ENCODE measurements at places on chromosomes 2 and 18.

GRCh38 chr2:96325884-96326255 is 753 bp downstream of the ITPRIPL1 start:
- DNase-seq, result peak; percentile 23

DNA sequence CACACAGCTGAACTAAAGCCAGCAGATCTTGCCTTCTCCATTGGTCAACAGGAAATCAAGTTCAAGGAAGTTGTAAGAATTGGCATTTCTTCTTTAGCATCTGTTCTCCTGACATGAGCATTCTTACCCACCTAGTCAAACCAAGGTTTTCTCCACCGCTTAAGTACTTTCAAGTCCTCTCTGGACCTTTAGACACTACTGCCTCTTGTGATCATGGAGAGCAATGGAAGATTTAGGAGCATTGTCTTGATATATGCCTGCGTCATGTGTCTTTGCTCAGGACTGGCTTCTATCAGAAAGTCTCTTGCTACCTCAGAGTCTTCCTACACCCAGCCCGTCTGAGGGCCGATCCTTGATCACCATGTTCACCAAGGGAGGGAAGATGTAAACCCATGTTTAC is 262.2 kb downstream of the PHLPP1 start:
- DNase-seq, result no peak

DNA sequence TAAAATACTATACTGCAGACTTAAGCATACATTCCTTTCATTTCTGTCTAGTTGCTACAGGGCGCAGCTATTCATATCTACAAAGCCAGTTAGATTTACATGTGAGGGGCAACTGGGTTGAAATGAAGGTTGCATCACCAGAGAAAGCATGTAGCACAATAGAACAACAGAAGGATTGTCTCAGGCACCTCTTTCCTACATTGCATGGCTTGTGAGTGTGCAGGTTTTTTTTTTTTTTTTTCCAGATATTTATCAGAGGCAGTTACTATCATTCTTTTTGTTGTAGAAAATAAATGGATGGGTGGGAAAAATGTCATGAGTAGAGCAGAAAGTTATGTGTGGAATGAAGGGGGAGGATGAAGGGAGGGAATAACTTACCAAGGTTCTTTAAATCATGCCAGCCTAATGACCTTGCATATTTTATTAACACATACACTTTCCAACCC is 86.8 kb downstream of the ERBB4 start:
- DNase-seq, result no peak

GRCh38 chr2:51629406-51629805 is 597.5 kb upstream of the NRXN1 start:
- DNase-seq, result no peak

DNA sequence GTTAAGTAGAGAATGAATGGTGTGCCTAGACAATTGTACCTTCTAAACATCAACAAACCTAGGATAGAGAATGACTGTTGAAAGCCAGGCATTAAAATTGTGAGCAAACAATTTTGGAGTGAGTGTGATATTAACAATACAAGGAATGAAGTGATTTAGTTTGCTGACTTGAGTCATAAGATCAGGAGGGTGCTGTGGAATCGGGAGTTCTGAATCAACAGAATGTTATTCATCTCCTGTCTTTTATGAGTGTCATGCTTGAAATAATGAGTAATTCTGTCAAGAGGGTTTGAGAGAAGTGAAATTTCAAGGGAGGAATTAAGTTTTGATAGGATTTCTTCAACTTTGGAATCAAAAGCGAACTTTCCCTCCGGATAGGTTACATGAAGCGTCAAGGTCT is 214.4 kb upstream of the DSEL start:
- no peak for DNase-seq

GRCh38 chr2:54336977-54337255 is 80.9 kb upstream of the TSPYL6 start:
- no peak for DNase-seq

DNA sequence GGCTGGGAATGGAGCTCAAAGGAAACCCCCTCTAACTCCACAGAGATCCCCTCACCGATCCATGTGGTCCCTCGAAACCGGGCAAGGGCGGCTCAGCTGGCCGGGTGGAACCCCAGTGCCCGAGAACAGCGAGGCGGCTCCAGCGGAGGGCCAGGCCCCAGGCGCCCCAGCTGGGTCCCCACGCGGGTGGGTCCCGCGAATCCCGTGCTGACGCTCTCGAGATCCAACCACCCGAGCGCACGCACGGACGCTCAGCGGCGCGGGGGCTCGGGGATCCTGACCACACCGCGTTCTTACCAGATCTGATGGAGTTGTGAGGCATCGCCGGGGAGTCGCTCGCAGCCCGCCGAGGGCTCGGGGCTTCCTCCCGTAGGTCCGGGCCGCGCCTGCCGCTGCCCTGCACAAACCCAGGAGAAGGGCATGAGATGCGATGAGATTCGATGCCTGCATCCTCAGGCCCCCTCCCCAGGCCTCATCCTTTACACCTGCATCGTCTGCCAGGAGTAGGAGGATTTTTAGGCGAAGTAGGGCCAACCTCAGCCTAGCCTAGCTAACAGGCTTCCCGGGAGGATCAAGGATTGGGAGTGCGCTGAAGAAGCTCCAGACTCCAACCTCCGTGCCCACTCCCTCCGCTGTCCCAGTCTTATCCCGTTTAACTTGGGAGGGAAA is 514 bp downstream of the PAX8 start:
- DNase-seq, result no peak

DNA sequence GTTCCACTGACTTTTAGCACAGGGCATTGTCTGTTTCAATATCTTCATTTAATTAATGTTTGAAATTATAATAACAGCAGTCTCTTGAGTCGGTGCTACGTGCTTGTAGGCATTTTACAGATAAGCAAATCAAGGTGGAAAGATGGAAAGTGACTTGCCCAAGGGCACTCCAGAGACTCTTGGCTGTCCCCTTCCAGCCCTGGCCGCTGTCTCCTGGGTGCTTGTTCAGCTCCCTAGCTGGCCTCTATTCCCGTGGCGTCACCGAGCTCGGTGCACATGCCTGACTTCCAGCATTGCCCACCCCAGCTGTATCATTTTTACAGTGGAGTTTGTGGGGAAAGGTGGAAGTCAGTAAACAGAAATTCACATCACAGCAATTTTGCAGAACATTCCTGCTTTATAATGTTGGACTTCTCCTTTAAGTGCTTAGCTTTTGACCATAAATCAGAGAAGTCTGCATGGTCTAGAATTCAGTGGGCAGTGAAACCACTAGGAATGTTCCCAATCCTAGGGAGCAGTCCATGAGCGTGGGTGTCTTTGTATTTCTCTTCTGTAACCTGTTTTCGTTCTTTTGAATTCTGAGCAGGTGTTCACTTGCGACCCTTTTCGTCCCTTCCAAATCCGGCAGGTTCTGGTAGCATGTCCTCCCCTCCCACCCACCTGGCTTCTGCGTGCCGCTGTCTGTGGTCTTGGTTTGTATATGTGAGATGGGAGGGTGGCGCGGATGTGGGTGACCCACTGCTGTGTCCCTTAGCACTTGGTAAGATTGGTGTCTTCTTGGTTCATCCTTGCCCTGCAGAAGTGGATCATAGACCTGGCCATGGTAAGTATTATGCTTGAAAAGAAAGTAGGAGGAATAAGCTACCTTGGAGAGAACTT is 8.4 kb downstream of the SLC66A3 start:
- no peak for DNase-seq

- no peak for DNase-seq
These were observed 1552.9 kb upstream of the SLC39A10 start for GRCh38 chr2:194103941-194104659.

- DNase-seq, result no peak
These were observed 5.3 kb downstream of the SAG start for GRCh38 chr2:233312874-233313273.

DNA sequence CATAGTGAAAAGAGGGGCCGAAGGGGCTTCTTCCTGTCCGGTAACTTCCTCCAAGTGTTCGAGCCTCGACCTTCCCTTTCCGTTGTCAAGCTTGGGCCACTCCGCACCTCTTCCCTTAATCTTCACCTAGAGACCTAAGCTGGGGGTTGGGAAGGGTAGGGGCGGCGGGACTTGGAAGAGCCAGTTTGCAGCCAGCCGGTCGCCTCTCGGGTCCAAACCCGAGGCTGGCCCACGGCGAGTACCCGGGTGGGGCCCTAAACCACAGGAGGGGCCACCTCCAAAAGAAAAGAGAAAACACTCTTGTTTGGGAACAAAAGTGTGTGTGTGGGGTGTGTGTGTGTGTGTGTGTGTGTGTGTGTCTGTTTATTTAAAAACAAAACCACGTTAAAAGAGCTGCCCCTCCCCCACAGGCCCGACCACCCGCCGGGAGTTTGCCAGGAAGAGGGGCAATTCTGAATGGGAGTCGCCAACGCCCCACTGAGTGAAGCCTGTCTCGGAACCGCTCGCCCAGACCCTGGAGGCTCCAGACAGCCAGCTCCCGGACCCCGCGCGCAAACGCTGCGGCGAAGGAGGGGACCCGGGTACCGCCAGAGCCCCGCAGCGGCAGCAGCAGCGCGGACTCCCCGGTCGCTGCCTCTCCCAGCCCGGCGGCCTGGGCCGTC is 488 bp upstream of the RHOB start:
- no peak for DNase-seq

- no peak for DNase-seq
These were observed 85.9 kb downstream of the CERKL start for GRCh38 chr2:181570833-181571661.

DNA sequence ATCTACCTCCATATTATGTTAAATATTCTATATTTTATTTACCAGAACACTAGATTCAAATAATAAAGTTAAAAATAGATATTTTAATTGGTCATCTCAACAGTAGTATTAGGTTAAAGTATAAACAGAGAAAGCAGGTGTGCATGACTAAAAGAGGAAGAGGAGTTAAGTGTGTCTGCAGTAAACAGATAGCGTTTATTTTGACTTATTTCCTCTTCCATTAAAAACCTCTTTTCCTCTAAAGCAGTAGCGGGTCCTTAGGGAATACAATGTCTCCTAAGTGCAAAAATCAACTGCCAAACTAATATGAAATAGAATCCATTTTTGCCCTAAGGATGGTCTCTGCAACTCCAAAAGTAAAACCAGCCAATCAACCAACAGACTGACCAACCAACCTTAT is 27.7 kb downstream of the EIF2AK3 start:
- DNase-seq, result no peak

DNA sequence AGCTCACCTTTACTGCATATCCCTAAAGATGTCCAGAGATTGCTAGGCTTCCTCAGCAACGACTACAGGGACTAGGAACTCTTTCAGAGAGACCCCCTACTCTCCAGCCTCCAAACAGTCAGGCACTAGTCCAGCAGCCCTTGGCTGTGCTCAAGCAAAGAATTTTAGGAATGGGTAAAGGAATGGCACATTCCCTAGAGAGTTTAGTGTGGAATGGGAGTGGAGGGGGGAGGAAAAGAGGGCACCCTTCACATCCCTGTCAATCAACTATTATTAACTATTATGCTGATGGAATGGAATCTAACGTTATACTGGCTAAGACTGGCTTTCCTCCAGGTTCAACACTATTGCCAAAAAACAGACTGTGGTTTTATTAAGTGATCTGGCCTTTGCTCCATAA is 64.8 kb downstream of the IKZF2 start:
- DNase-seq, result no peak

- no peak for DNase-seq
These were observed 20.0 kb downstream of the AQP12A start for GRCh38 chr2:240711701-240712100.

DNA sequence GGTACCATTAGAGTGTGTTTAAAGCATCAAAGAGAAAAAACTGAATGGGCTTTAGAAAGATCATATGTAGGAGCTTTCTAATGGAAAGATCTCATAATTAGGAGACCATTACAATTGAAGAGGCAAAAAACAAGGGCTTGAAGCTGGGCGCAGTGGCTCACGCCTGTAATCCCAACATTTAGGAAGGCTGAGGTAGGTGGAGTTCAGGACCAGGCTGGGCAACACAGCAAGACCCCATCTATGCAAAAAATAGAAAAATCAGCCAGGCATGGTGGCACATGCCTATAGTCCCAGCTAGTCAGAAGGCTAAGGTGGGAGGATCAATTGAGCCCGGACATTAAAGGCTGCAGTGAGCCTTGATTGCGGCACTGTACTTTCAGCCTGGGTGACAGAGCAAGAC is 59.0 kb downstream of the PIAS2 start:
- DNase-seq, result no peak

DNA sequence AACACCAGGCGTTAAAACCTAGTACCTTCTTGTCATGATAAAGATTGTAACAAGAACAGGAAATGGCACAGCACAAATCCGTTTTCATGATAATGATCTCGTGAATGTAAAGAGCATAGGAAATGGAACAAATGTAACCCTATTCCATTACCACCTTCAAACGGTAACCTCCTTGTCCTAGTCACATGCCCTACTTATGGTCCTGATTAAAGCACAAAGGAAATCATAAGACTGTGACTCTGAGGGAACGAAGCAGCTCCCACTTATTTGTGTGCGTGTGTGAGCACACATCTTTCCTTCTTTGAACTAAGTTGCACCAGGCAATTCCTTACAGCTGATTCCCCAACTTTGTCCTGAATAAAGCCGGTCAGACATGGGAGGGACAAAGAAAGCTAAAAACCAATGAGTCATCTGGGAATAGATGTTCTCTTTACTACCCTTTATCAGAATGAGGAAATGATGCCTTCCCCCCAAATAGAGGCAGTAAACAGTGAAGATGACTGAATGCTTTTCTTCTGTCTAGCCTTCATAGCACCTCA is 192.6 kb downstream of the IKZF2 start:
- DNase-seq, result no peak

GRCh38 chr2:98472961-98473746 is 28.5 kb downstream of the INPP4A start:
- DNase-seq, result no peak

GRCh38 chr2:64526034-64526433 is 1.9 kb downstream of the AFTPH start:
- no peak for DNase-seq

- no peak for DNase-seq
These were observed 130.9 kb downstream of the TPGS2 start for GRCh38 chr18:36697905-36698304.

GRCh38 chr18:6956999-6957398 is 160.6 kb downstream of the LAMA1 start:
- no peak for DNase-seq

- no peak for DNase-seq
These were observed 3.9 kb upstream of the TMEM178A start for GRCh38 chr2:39661826-39662225.

GRCh38 chr18:908758-909724 is 4.4 kb downstream of the ADCYAP1 start:
- no peak for DNase-seq

DNA sequence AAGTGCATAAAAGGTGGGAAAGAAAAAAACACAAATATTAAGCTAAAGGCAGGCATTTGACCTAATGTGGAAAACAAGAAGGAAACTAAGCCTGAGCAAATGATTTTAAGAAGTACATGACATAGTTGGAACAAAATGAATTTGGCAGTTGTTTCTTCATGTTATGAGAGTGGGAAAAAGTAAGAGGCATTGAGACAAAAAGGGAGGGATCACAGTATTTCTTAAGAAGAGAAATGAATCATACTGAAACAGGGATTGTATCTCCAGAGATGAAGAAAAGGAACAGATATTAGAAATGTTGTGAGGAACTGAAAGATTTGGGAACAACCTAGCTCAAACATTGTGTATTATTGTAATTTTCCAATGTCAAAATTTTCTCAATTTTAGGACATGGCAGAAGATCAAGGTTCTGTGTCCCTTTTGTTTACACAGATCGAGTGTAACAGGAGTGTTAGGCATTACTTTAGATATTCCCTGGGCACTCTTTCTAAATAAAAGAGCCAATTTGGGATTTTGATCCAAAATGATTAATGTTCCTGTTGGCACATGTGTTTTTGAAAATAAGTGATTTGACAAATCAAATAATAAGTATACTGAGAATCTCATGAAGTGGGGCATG is 98.6 kb downstream of the CALCRL start:
- DNase-seq, result no peak

- DNase-seq, result no peak
These were observed 85.7 kb downstream of the ACTR2 start for GRCh38 chr2:65313126-65313953.

GRCh38 chr18:34108206-34108605 is 116.5 kb downstream of the NOL4 start:
- no peak for DNase-seq
